Lung (tissue), 17 donors: ENCODE measurements at places on chromosomes 7 and 10.

- DNase-seq, result no peak
Observed at GRCh38 chr10:60387531-60387930, 2.1 kb downstream of the ANK3 start.

DNA sequence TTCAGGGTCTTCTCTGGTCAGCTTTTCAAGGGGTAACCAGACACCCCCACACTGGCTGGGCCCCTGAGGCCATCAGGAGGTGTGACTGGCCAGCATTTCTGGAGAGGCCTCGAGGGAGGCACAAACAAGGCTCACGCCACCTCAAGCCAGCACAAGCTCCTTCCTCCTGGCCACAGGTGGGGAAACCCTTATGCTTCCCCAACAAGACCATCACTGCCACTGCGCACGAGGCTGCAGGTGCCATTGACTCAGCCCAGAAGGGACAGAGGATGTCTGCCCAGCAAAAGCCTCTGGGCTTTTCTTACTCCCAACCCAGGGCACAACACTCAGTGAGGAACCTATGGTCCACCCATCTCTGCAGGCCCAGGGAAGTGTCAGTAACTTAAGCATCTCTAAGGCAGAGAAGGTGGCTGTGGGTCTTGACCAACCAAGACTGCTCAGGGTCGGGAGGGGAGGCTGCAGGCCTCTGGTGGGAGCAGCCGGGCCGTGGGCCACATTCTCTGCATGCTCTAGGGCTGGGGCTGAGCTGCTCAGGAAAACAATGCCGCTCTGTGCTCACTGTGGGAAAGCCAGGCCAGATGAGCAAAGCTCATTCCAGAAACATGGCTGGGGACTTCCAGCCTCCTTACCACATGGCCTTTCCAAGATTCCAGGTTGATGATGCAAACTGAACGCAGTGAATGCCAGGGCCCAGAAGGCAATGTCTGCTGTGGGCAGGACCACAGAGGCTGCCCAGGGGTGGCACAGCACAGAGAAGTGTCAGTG is 24.2 kb upstream of the RASSF4 start:
- DNase-seq, result no peak

DNA sequence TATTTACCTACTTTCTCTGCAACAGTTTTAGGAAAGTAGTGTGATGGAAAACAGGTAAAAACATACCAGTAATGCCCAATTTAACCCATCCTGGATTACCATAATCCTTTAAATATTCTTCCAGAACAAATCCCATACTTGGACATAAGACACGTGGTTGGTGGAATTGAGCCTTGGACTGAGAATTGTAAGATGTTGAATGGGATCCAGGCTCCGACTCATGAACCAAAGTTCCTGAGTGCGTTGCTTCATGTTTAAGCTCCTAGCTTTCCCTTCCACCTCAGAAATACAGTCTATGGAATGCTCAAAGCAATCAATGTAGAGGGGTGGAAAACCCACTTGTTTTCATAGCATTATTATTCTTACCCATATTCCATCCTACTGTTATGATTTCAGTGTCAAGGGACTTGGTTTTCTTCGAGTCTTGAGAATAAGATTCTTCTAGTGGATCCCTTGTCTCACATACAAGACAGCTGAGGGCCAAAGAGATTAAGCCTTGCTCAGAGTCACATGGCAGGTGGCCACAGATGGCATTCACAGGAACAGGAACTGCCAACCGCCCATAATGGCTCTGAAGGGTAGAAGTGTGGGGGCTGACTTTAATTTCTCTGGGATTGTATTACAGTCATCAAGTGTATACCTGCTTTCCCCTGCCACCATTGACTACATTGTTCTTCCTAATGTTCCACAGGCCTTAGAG is 171.2 kb downstream of the GFRA1 start:
- no peak for DNase-seq

DNA sequence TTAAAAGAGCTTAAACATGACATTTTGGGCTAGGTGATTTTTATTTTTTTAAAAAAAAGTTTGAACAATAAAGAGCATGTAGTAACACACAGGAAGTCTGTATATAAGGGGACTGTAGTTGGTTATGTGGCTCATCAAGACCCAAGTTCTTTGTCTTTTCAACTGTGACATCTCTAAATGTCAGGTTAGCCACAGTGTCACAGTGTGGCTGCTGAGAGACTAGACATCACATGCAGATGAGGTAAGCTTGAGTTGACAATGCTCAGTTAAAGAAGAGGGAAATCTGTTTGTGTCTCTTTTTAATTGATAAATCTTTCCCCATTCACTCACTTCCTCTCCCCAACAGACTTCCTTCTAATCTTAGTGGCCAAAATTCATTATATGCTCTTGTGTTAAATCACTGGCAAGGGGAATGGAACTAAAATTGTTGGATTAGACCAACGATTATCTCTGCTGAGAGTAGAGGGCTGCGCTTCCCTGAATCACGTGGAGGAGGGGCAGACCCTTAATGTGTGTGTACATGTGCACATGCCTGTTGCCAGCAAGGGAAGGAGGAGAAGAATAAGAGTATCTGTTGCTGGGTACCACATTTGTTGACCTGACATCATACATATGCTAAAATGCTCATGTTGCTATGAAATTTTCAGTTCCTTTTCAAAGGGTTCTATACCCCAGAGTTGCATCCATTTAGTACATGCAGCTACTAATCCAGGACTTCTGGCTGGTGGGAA is 78.3 kb downstream of the MMRN2 start:
- DNase-seq, result no peak

DNA sequence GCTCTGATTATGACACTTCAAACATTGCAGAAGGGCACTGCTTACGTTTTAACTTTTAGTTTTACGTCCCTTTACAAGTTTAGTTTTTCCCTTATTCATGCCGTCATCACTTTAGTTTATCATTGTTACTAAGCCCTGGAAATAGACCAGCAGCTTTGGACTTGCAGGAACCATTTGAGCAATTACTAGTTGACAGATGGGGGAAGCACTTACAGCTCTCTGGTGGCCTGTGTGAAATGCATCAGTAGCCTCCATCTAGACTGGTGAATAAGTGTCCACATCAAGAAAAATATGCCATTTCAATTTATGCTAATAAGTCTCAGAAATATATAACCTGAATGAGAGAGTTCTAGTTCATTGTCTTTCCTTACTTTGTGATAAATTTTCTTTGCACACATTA is 194.9 kb upstream of the GRM3 start:
- no peak for DNase-seq

- no peak for DNase-seq
Observed at GRCh38 chr7:152054367-152055230, 29.1 kb downstream of the GALNT11 start.

DNA sequence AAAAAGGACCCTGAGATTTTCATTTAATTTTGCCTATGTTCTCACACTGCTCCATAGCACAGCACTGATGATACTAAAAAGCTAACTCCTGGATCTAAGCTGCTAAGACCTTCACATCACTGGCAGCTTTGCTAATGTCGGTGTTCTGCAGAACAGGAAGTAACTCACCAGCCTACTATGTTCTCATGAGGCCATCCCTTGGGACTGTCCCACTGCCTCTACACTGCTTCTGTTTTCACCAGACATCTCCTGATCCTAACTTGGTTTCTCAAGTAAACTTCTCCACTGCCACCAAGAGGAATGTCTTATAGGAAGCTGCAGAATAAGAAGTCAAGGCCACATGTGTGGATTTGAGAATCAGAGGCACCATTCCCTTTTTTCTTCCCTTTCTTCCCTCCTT is 15.1 kb downstream of the HTR7 start:
- DNase-seq, result no peak

DNA sequence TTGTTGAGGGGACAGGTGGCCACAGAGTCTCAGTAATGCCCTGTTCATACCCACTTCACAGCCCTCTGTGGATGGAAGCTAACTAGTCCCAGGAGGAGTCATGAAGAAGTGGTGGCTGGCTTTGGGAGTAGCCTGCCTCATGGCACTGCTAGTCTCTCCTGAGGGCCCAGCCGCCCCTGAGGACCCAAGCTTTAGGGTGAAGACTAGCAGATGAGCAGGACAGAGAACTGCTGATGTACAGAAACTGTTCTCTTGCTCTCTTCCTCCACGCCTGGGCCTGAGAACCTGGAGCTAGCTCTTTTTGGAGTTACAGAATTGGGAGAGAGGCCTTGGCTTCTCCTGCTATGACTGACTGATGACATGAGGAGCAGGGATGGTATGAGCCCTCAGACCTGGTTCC is 99.2 kb downstream of the RAMP3 start:
- DNase-seq, result no peak
